ENCODE measurements at places on chromosomes 1 and 21.

- peak; percentile 52 for DNase-seq
Measured at GRCh38 chr1:17525996-17526686, 13.4 kb upstream of the ARHGEF10L start.

DNA sequence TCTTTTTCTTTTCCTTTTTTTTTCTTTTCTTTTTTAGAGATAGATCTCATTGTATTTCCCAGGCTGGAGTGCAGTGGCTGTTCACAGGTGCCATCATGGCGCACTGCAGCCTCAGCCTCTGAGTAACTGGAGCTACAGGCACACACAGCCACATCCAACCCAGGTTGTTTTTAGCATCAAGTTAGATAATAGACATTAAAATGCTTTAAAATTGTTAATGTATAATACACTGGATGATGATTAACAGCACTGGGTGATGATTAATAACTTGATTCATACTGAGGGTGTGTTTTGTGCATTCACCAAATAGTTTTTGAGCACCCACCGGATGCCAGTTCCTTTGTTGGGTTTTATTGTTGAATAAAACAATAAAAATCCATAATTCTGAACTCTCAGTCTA is 75.2 kb downstream of the BEND5 start:
- peak; percentile 72 for DNase-seq

- DNase-seq = no peak
Measured at GRCh38 chr1:17355898-17356297, 16.1 kb upstream of the PADI6 start.

DNA sequence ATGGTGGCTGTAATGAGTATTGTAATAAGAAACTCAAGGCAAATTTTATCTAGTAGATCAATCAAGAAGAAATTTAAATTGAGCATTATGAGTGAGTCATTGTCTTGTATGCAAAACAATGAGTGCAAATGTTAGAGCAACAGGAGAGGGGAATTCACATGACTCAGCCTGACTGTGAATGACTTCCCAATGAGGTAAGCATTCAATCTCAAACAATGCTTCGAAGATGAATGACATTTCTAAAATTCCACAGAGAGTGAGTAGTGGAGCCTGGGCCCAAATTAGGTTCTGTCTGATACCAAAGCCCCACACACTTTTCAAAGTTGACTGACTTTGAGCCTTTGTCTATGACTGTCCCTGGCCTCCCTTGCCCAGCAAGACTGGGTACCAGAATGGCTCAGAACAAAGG is 738.0 kb downstream of the PTPRU start:
- DNase-seq = peak; percentile 96

DNA sequence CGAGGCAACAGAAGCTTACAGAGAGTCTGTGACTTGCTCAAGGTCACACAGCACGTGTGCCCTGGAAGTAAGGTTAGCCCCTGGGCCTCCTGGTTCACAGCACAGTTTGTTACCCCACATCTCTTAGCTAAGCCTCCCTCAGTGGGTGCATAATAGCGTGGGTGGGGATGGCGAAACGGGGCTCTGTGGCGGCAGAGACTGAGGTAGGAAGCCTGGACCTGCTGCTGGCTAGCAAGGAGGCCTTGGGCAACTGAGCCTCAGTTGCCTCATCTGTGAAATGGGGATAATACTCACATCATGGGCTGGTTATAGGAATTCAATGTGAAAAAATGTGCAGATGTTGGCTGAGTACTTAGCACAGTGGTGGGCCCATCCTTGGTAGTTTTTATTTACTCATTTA is 596 bp downstream of the PADI4 start:
- no peak for DNase-seq

DNA sequence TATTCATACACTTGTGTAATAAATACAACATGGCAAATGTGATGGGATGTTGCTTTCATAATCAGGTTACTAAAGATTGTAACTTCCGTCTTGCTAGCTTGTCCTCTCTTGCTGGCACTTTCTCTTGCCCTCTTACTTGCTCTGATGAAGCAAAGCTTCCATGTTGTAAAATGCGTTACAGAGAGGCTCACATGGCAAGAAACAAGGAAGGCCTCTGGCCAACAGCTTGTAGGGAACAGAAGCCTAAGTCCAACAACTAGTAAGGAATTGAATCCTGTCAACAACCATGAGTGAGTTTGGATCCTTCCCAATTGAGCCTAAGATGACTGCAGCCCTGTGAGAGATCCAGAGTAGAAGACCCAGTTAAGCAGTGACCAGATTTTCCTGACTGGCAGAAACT is 15.4 kb downstream of the TMED5 start:
- DNase-seq = no peak

GRCh38 chr1:222523852-222524251 is 24.1 kb downstream of the HHIPL2 start:
- DNase-seq = no peak

GRCh38 chr1:103859721-103860120 is 110.0 kb downstream of the AMY1C start:
- no peak for DNase-seq

GRCh38 chr1:222657899-222658298 is 40.0 kb downstream of the MIA3 start:
- no peak for DNase-seq

- DNase-seq = no peak
Measured at GRCh38 chr1:105087506-105087905, 1337.8 kb downstream of the AMY1C start.

GRCh38 chr1:204983881-204984280 is 59.1 kb upstream of the CNTN2 start:
- DNase-seq = no peak

DNA sequence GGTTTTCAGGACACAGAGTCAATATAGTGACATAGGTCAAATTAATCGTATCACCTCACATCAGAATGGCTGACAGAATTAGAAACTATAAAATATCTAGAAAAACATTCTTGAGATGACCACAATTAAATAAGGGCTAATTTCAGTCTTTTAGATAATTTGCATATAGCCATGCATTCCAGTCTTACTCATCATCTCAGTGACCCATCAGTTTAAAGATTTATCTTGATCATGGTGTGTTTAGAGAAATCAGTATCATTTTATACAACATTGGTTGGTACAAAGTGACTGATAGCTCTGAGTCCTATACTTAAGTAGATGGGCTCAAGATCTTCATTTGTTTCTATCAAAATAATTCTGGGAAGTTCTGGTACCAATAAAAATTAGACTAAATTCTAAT is 262.3 kb upstream of the SNX7 start:
- DNase-seq = no peak

GRCh38 chr1:60034999-60035398 is 38.6 kb downstream of the C1orf87 start:
- no peak for DNase-seq

DNA sequence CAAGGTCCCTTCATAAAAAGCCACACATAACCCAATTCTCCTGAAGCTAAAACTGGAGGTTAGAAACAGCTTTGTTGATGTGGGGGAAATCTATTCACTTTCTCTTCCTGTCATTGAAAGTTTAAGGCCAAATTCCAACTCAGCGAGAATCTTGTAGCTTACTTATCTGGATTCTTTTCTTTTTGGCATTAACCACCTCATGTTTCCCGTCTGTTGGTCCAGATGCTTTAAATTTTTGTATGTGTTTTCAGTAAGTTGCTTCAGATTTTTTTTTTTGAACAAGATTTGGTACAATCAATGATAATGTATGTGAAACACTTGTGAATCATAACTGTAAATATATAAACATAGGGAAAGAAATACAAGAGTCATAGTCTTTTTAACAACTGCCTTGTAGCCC is 33.7 kb upstream of the NEK7 start:
- no peak for DNase-seq

DNA sequence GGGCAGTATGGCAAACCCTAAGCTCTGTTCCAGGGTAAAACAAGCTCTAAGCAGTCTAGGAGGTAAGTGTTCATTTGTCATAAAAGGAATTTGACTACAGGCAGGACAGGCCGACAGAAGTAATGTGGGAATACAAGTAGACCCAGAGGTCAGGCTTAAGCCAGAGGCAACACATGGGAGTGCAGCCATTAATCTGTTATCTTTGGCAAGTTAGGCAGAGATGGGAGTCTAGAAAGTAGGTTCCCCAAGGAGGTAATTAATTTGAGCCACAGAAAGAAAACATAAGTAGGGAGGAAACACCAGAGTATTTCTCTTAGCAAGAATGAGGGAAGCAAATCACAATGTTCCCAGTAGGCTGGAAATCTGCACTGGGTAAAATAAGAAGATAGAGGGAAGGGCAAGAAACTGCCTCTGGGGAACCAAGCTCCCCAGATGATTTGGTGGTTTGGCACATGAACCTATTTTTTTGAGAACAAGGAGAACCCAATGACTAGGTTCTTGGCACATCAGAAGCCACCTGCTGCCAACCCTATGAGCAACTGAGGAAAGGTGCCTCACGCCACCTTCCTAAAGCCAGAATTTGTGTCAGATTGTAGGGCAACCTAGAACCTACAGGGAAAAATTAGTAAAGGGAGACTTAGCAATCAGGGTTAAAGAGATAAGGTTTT is 636.4 kb upstream of the PLXNA2 start:
- DNase-seq = peak; percentile 55

DNA sequence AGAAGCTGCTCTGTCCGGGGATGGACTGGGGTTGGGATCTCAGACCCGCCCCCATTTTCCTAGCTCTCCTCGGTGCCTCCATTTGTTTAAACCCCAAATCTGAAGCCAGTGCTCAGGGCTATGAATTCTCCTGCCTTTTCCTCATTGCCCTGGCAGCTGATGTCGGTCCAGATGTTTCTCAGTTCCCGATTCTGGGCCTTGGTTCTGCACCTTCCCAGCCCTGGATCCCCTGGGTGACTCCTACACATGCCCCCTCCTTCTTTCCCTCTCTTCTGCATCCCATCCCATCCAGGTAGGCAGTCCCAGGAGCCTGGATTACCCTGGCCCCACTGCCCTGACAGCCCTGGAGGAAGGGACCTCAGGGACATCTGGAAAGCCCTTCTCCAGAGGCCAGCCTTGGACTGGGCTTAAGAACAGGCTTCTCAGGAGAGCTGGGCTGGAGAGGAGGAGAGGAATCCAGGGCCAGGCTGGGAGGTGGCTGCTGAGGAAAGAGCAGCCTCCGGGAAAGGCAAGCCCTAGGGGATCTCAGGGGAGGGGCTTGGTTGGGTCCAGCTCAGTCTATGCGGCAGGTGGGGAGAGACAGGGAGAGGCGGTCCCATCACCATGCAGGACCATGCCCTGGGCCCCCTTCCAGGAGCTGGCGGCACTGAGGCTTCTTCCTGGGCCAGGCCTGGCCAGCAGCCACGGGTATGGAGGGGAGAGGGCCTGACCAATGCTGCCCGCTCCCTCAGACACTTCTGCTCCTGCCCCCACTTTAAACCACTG is 6.8 kb upstream of the EPS8L3 start:
- DNase-seq = no peak

GRCh38 chr1:187836557-187836956 is 1007.8 kb downstream of the PLA2G4A start:
- no peak for DNase-seq

GRCh38 chr1:3695326-3696217 is 43.3 kb downstream of the TP73 start:
- no peak for DNase-seq

- no peak for DNase-seq
Measured at GRCh38 chr1:198623752-198624647, 14.8 kb upstream of the PTPRC start.

DNA sequence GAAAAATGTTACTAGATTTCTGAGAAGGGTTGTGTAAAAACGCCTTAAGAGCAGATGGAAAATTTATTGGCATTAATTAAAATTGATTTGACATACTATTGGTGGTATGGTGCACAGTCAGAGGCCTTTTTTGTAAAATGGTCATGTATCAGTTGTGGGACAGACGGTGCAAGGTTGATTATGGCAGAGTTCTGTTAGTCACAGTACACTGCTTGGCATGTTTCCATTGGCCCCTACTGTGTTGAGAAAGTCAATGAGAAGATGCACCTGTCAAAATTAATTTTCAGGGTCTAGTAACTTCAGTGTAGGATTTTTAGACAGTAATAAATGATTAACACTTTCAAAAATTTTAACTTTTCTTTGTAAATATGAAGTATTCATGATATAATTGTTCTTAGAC is 4.4 kb downstream of the B3GALT2 start:
- DNase-seq = no peak

GRCh38 chr1:231233735-231234417 is 7.1 kb upstream of the GNPAT start:
- DNase-seq = peak; percentile 31

DNA sequence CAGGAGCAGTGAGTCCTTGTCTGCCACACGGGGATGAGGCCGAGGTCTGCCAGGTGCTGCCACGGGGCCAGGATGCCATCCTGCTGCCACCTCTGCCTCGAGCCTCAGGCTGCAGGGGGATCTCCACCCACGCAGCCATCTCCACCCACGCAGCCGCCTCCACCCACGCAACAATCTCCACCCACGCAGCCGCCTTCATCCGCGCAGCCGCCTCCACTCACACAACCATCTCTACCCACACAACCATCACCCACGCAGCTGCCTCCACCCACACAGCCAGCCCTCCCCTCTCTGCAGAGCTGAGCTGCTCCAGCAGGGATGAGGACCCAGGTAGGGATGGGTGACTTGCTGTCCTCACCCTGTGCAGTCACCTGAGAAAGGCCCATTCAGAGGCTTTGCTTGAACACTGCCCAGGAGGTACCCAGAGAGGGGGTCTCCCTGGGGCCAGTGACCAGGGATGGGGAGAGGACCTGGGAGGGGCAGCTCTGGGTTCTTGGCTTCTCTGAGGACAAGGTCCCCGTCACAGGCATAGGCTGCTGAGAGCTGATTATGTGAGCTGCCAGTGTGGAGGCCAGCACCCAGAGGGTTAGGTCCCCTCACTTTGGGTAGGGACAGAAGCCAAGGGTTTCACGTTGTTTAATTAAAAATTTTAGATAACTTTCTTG is 46.6 kb upstream of the TTC34 start:
- no peak for DNase-seq

DNA sequence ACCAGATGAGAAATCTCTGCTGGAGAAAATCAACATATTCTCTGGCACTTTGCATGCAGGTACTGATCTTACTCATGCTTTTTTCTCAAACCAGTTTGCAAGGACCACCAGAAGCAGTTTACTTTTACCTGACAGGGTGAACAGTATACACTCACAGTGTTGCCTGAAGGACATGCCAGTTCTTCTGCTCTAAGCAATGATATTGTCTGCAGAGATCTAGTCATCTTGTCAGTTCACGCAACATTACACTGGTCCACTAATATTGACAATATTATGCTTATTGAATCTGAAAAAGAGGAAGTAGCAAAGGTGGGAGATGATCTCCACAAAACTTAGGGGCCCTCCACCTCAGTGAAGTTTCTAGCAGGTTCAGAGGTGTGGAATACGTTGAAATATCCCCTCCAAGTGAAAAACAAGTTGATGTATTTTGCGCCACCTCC is 3.8 kb upstream of the S100B start:
- DNase-seq = no peak
